CD4-positive, alpha-beta T cell treated with Interleukin-21 for 1 hour (primary cell): ENCODE measurements at places on chromosomes 3 and 15.

- DNase-seq = no peak
Measured at GRCh38 chr3:116240261-116240660, 205.0 kb downstream of the LSAMP start.

DNA sequence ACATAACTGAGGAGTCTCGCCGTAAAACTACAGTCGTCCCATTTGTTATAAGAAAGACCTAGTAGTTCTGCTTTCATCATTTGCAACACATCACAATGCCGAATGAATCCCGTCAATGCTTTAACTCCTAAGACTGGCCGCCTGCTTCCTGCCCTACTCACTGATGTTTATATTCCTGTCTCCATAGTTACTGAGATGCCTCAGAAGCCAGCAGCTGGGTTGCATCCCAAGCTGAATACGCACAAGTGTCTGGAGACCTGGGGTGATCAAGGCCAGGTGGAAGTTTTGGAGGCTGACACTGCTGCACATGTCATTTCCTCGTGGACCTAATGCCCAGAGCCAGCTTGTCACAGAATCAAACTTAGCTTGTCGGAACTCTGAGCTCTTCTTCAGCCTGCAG is 95.2 kb upstream of the UBE2E1 start:
- no peak for DNase-seq

DNA sequence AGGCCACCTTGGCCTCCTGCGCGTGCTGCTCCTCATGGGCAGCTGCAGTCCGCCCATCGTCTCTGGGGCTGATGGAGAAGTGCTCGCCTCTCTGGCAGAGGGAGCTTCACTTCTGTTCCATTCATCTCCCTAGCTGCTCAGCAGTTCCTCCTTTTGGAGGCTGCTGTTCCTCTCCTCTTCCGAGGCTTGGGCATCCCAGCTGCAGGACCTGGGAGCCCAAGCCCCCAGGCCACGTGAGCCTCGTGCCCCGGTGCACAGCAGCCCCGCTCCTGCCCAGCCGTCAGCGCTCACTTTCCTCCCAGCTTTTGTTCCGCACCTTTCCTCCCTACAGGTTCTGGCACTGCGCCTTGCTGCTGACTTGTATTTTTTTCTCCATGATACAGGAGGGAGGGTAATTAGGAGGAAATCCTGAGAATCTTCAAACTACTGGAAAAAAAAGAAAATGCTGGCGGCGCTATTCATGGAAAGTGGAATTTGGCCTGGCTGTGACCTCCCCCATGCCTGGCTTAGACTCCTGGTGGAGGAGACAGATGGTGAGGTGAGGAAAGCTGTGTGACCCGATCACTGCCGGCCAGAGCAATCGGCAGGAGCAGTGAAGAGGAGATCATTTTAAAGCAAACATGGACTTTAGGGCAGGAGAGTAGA is 210.1 kb downstream of the CHST2 start:
- no peak for DNase-seq

DNA sequence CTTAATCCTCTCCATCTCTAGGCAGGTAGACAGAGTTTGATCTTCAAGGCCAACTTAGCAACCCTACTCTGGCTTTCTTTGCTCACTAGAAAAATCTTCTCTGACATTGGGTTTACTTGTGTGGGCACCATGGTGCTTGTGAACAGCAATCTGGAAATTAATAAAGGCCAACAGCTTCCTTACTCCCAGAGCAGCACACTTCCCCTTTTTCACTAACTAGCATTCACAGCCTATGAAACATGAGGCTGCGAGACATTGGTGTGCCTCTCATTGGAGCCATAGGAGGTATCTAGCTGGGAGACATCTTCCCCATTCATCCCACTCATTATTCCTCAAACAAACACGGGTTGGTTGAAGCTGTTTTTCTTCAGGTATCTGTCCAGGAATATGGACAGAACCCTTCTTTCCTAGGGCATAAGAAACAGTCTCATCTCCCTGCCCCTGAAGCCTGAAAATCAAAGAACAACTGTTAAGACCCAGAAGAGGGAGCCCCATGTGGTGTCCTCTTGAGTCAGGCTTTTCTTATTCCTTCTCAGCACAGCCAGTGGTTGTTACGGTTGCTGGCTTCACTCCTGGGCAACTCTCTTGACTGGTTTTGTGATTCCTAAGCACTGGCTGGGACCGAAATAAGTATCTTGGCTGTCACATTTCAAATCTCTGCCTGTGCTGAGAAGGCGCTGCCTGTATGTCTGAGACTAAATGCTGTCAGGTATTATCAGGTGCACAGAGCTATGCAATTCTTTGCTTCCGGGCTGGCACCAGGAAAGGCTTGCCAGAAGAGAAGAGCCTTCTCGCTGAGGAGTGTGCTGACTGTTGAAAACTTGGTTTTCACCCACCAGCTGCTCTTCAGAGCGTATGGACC is 194.4 kb downstream of the FEZF2 start:
- no peak for DNase-seq
